ENCODE measurements at places on chromosomes 12 and 14. TPM values are rescaled to one million over a fixed set of nuclear protein-coding genes. Genes with fewer than 3 reads are reported as not detected.

The FGF23 gene
- total RNA-seq = not detected

The CTDSP2 gene
- total RNA-seq = 108 TPM

The P2RX2 gene
- not detected for total RNA-seq

The FSCB gene
- total RNA-seq = not detected

The RPS6KL1 gene
- total RNA-seq = 13.6 TPM

The ANO2 gene
- total RNA-seq = not detected

The SLC2A13 gene
- total RNA-seq = 10.9 TPM

The SLC6A15 gene
- not detected for total RNA-seq

The WNT5B gene
- 18.4 TPM for total RNA-seq

The TGM1 gene
- total RNA-seq = 2.4 TPM

The TAC3 gene
- 1.7 TPM for total RNA-seq

The KRT81 gene
- total RNA-seq = 0.25 TPM

The RGS6 gene
- not detected for total RNA-seq

The KRT75 gene
- total RNA-seq = not detected

The RIN3 gene
- total RNA-seq = 0.38 TPM

The ASB2 gene
- total RNA-seq = not detected

The JPH4 gene
- total RNA-seq = 0.13 TPM

The KRT7 gene
- 1.4 TPM for total RNA-seq

The DCAF5 gene
- 20.2 TPM for total RNA-seq

The DUSP16 gene
- 9.2 TPM for total RNA-seq

Data from K562 (cell line).